Stimulated activated CD4-positive, alpha-beta T cell treated with anti-CD3 and anti-CD28 coated beads, Interleukin-4, amount 100 ng/mL, for 1 hour (primary cell): ENCODE measurements at places on chromosomes 6 and 20.

GRCh38 chr6:114523508-114523907, 180.7 kb upstream of the HS3ST5 start:
- no peak for DNase-seq

DNA sequence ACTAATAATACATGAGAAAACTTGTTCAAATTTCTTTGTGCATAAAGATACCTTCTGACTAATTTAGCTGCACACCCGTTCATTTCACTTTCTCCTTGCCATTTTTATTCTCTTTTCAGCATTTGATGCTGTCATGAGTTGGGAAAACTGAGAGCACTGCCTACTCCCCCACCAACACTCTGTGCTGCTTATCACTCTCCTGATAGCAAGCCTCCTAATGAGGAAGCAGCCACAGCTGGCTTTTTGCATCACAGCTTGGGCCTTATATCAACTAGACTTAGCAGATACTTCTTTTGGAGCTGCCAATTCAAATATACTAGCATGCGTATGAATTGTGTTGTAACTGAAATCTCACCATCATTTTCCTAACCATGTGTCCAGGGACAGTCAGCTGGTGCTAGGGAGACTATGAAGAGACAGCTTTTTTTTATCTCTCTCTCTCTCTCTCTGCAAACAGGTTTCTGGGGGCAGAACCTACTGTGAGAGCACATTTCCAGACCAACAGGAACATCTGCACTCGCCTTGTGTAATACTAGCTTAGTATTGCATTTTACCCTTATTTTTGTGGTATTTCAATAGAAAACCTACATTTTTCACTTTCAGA, 699.0 kb downstream of the KHDRBS2 start:
- DNase-seq, result no peak

DNA sequence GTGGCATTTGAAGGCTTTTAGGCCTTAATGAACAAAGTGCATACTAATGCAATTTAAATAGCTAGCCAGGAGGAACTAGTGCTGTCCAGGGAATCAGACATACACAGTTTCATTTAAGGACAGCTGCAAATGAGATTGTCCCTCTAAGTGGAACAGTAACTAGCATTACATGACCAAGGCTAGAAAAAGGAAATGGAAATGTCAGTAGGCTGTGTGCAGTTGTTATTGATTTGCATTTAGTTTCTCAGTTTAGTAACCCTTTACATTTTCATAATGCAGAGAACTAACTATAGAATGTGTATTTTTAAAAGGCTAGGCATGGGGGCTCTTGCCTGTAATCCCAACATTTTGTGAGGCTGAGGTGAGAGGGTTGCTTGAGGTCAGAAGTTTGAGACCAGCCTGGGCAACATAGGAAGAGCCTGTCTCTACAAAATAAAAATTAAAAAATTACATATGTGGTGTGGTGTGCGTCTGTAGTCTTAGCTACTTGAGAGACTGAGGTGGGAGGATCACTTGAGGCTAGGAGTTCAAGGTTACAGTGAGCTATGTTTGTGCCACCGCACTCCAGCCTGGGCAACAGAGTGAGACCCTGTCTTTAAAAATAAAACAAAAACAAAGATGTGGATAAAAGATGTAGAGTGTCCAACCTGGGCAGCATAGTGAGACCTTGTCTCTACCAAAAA, 468.0 kb downstream of the UTRN start:
- no peak for DNase-seq

- no peak for DNase-seq
Observed at GRCh38 chr6:106253731-106254130, 71.8 kb downstream of the ATG5 start.

- DNase-seq, result no peak
Observed at GRCh38 chr6:75933387-75933975, 139.0 kb downstream of the IMPG1 start.

DNA sequence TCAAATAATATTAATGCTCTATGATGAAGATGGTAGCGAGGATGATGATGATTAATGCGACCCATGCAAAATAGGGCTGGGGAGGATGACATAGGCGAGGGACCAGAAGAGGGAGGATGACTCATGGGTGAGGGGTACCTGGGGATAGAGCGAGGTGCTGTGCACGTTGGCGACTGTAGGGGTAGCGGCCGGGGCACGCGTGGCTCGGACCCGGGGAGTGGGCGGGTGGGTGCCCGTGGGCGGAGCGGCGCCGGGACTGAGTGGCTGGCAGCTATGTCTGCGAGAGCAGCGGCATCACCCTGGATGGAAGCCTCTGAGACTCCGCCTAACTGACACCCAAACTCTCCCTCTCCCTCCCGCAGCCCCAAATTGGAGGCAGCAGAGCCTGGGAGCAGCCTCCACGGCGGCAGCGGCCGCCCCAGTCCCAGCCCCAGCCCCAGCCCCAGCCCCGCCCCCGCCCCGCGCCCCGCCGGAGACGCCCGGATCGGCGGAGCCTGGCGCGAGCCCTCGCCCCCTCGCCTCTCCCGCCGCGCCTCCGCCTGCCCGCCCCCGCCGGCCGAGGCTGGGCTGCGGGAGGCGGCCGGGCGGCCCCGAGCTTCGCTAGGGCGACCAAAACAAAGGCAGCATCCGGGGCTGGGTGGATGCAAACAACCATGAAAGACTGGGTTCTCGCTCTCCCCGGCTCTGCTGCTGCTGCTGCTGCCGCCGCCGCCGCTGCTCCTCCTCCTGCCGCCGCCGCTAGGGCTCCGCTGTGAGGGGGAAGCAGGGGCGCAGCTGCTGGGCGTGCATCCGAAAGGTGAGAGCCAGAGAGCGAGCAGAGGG, at the start of gene RIMS1:
TSS of gene RIMS1 (plus strand) at position 367 of the 822 bp plus-strand sequence. CDS start 474 bp downstream, outside the sequence.
- no peak for DNase-seq

DNA sequence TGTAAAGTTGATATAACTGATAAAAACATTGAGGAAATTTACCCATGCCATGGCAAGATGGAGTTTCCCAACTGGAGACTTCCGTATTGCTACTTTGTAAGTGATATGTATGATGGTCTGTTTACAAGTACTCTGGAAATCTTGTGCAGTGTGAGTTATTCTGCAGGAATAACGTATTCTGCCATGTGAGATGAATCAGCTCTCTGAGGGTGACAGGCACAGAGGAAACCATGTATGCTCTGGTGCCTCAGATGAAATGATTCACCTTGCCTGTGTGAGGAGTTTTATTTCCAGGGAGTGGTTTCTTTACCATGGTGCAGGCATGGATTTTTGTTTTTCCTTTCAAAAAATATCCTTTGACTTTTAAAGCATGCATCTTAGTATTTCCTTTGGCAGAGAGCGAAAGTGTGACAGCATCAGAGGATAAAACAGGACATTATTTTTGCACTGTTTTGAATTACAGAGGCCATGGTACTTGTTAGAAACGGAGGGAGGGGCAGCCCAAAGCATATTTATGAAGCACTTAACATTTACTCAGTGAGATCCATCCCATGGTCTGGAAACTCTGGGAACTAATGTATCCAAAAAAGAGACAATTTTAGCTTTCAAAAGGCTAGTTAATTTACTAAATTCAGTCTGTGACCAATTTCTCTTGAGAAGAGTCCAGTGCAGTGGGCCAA, 36.0 kb upstream of the MTRF1L start:
- no peak for DNase-seq

- no peak for DNase-seq
Observed at GRCh38 chr6:137588472-137588871, 94.3 kb upstream of the OLIG3 start.

- no peak for DNase-seq
Observed at GRCh38 chr6:37160922-37161778, 8.8 kb upstream of the PIM1 start.

- DNase-seq, result no peak
Observed at GRCh38 chr20:61434341-61434781, 182.3 kb downstream of the CDH4 start.

DNA sequence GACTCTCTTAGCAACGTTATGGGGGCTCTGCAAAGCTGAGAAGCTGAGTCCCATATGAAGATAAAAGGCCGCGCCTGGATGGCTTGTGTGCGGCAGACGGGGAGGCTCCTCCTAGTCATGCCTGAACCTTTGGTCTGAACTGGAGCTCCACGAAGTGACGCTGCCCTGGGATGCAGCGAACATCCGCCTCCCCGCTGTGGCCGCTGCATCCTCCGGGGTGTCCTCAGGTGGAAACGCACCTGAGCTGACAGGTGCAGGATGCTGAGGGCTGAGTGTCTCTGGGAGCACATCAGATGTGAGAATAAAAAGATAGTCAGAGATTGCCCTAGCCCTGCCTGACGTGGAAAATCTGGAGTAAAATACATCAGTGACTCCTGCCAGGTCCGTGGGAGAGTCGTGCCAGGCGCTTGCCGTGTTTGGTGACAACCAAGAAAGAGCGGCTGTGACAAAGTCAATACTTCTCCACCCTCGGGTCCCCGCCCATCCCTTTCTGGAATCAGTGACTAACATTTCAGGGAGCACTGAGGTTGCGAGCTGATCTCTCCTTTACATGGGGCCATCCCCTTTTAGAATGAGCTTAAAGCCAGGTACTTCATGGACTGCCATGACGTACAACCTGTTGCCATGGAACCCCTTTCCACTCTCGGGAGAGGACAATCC, 162.8 kb upstream of the AFDN start:
- DNase-seq, result no peak

- no peak for DNase-seq
Observed at GRCh38 chr6:165223101-165223500, 86.3 kb downstream of the C6orf118 start.

GRCh38 chr6:167856999-167857660, 30.4 kb downstream of the AFDN start:
- no peak for DNase-seq

DNA sequence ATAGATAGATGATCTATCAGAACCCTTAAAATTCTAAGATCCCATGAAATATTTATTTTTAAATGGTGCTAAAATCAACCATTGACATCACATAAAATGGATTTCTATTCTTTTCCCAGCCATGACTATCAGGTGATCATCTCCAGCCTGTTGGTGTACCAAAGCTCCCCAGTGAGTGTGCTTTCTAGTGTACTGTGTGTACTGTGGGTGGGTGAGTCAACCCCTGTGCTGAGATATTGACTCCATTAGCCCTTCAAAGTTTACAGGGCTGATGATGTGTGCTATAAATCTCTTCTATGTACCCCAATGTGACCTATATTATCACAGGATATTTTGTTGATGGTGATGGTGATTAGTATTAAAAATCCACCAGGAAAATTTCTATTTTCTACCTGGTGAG, 344.6 kb downstream of the MMUT start:
- no peak for DNase-seq

- DNase-seq, result no peak
Observed at GRCh38 chr6:52132292-52132691, 44.9 kb upstream of the PKHD1 start.

GRCh38 chr20:56433880-56434255, 21.8 kb downstream of the CASS4 start:
- DNase-seq, result no peak

- DNase-seq, result no peak
Observed at GRCh38 chr6:158786645-158787304, 32.4 kb downstream of the EZR start.

- no peak for DNase-seq
Observed at GRCh38 chr6:99416892-99417767, 8.0 kb downstream of the PNISR start.

DNA sequence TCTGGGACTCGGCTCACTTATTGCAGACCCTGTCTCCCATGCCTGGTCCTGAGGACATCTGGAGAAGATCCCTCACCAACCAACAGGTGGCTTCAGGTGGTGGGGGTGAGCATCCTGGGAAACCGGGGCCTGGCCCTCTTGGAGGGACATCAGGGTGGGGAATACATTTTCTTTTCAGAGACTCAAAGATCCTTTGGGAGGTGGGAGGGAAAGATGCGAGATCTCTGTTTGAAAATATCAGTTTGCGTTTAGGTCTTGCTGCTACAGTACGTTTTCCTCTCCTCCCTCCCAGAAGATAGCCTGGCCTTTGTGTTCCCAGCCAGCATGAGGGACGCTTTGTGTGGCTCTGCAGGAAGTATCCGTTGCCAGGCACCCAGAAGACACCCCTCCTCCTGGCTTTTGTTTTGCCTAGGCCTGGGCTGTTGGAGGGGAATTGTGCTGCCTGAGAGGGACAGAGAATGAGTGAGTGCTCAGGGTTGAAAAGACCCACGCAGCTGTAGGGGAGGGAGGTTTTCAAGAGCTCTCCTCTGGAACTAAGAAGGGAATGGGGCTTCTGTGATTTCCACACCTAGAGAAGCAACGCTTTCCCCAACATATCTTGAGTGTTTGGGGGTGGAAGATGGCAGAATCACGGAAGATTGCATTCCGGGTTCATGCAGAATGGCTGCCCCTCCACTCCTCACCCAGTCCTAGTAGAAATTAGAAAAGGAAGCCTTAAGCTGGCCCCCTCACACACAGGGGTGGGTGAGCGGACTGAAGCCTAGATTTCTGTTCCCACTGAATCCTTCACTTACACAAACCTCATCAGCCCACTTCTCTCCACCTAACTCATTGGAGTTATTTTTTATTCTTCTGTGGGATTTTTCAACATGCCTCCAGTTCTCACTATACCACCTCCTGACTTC, 22.0 kb upstream of the SLC2A12 start:
- DNase-seq, result no peak

DNA sequence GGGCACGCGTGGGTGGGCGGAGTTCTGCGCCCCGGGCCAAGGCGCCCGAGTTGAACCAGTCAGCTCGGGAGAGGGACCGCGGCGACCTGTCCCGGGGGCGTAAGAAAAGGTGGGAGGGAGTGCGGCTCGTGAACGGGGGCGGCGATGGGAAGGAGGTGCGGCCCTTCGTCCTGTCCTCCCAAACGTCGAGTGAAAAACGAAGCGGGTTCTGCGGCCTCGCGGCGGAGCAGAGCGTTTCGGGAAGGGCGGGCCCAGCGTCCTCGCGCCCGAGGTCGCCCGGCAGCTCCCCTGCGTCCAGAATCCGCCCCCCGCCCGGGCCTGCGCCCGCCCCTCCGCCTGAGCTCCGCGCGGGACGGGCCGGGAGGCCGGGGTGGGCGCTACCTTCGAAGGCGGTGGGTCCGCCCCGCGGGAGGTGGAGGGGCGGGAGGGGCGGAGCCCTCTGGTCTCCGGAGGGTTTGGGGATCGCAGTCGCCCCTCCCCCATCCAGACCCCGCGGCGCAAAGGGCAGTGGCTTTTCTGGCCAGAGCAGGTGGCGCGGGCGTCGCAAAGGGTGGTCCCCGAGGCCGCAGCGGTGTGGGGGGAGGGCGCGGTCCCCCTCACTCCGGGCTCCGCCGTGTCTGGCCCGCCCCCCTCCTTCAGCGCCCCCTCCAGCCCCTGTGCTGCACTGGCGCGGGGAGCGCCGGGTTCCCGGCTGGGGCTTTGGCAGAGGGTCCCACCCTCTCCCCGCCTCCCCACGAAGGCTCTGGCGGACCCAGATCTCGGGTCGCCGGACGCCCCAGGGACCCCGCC, 838 bp downstream of the STMN3 start:
- DNase-seq, result peak; percentile 46
